ENCODE measurements at places on chromosomes 12 and 14. TPM values are rescaled to one million over a fixed set of nuclear protein-coding genes. Genes with fewer than 3 reads are reported as not detected.

PTPRQ gene
- 18.8 TPM for total RNA-seq

DNA sequence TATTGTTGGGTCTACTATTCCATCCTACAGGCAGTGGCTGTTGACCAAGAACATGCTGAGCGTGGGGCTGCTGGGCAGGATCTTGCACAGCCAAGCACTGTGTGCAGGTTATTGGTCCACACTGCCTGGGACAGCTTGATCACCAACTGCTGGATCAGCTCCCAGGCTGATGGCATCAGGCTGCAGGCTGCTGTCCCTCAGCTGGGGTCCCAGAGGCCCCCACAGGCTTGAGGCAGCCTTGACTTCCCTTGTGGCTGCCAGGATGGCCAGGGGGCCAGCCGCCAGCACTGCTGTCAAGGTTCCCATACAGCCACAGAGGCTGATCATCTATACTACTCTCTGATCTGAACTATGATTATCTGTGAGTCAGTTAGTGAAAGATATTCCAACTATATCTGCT, 9.8 kb downstream of the OR2AP1 start:
- DNase-seq = no peak

AMDHD1 gene
- not detected for total RNA-seq

DNA sequence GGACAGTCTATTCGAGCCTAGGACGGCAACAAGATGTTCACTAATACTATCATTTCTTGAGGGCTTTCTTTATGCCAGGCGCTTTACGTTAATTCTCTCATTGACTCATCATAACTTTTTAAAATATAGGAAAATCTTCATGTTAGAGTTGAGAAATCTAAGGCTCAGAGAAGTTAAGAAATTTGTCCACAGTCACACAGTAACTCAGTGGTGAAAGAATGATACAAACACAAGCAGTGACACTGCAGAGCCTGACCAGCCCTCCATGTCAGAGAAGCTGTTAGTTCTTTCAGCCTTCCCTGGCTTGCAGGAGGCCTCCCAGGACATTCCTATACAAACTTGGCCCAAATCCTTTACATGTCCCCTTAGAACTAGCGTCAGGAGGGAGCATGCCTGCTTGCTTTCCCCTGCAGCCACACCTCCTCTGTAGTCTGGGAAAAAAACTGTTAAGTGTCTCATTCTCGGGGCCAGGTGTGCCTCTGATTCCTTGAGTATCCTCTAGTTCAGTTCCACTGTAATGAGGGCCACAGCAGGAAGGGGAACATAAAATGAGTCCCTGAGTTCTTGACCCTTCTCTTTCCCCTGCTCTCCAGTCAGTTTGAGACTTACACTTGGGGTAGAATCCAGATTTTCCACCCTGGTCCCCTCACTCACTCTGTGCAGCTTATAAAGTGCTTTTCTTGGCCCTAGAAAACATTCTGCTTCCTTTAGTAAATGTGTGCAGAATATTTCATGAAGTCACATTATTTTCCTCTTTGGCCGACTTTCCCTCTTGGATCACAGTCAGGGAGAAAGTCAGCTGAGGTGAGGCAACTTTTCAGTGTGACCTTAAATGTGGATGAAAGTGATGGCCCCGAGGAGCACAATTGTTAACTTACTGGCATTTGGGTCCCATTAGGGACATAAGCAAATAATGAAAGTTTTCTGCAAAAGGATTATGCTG, 152.2 kb upstream of the HIF1A start:
- no peak for DNase-seq

GRCh38 chr12:130685250-130685787, 30.8 kb downstream of the RIMBP2 start:
- no peak for DNase-seq

All from ovary (tissue), 10 donors.